ENCODE measurements at places on chromosomes 3 and 15.

DNA sequence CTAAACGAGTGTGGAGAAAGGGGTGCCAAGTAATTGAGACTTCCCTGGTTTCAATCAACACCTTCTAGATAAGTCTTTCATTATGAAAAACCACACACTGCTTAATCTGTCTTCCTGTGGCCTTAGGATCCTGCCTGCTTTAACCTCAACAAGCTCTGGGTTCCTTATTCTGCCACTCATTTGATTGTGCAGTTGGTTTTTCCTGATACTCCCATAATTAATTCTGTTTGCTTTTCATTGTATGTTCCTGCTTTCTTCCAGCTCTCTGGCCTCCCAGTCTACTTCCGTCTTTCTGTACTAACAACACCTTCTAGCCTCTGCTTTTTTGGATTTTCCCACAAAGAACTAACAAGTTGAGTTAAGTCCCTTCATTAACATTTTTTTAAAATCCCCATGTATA is 20.2 kb upstream of the GCNT3 start:
- DNase-seq = no peak

- DNase-seq = no peak
Measured at GRCh38 chr3:142274908-142275307, 49.5 kb upstream of the GK5 start.

GRCh38 chr3:57091521-57092273 is 31.2 kb downstream of the SPATA12 start:
- DNase-seq = no peak

- no peak for DNase-seq
Measured at GRCh38 chr3:27507515-27508266, 23.5 kb upstream of the SLC4A7 start.

DNA sequence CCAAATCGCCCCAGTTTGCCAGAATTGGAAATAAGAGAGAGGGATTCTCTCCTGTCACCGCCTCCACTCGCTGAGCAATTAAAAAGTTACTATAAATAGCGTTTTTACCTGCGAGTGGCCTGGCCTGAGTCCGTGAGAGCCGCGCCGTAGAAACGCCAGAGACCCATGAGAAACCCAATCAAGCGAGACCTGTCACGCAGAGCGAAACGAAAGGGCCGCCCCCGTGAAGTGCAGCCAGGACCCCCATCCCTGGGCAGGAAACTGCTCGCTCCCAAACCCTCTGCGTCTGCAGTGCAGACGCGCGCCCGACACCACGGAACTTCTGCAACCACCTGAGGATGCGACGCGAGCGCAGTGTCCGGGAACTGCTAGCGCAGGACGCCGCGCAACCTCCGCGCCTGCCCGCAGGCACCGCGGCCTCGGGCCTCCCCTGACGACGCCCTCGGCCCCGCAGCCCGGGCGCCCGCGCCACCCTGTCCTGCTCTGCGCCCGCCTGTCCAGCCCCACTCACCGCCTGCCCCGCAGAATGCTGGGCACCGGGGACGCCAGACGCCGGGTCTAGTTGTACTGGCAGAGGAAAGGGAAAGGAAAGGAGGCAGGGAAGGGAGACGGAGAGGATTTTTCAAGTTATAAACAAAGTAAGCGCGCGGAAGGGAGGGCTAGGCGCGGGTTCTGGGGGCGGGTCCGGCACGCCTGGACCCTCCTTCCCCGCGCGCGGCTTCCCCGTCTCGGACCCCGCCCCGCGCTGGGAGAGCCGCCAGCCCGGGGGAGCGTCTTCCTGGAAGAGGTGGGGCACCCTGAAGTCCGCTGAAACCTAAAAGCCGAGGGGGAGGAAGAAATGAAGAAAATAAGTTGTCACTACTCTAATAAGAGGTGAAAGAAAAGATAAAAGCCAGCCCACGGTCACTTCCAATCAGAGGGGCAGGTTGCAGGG is at the start of gene PLSCR4:
TSS of gene PLSCR4 (minus strand) at position 657 of the 934 bp plus-strand sequence. CDS start 29,034 bp downstream, outside the sequence.
- no peak for DNase-seq

DNA sequence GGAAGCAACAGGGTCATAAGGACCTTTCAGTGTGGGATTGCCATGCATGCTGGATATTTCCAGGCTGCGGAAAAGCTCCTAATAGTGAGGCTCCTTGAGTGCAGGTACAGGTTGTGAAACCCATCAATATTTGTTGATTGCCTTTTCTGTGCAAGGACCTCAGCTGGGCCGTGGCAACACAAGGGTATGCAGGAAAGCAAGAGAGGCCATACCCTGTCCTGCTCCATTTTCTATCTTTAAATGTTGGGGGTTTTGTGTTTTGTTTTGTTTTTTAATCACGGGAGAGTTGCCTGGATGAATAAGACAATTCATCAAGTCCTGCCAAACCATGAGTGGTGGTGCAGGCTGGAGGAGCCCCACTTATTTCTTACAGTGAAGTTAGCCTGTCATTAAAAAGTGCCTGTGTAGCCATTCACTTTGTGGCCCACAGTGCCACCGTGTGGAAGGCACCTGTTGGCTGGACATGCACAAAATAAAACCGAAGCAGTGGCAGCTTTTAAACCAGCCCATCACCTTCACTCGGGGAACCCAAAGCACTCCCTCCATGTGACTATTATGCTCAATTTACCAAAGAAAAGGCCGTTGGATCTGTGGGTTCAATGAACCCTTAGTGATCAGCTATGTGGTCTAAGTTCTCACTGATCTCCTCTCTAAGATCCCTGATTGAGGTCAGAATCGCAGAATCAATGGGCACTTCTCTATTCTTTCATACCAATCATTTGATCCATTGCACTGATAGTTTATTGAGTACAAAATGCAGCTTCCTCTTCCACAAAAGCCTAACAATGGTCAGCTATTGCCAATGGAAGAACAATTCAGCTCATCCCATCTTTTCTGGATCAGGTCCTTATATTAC is 42.2 kb downstream of the CLDN18 start:
- peak; percentile 14 for DNase-seq

GRCh38 chr3:154759966-154760365 is 320.2 kb upstream of the MME start:
- DNase-seq = no peak

GRCh38 chr15:93983526-93983925 is 247.8 kb upstream of the MCTP2 start:
- DNase-seq = no peak

- DNase-seq = no peak
Measured at GRCh38 chr3:16508591-16508995, 4.9 kb downstream of the RFTN1 start.

GRCh38 chr15:31489281-31489680 is 162.6 kb downstream of the KLF13 start:
- no peak for DNase-seq

- no peak for DNase-seq
Measured at GRCh38 chr15:52171386-52171785, 19.8 kb downstream of the GNB5 start.

All from NCI-H2107 (cell line).